ENCODE measurements at places on chromosomes 11 and 22. TPM values are rescaled to one million over a fixed set of nuclear protein-coding genes. Genes with fewer than 3 reads are reported as not detected.

Gene OR4C12
- not detected for total RNA-seq

Gene UBQLN3
- not detected for total RNA-seq

Gene GRM5
- not detected for total RNA-seq

Gene SELENOO
- 26.4 TPM for total RNA-seq

Gene OR51E1
- 1.2 TPM for total RNA-seq

Gene TTC36
- total RNA-seq = 0.55 TPM

Gene OSM
- total RNA-seq = not detected

Gene DGAT2
- 4.3 TPM for total RNA-seq

Gene LRRN4CL
- total RNA-seq = 5.9 TPM

Gene CDC42BPG
- total RNA-seq = 0.15 TPM
